Fibroblast of skin of abdomen (primary cell): ENCODE measurements at places on chromosomes 5 and 9.
A peak's percentile ranks its signal among the peaks of the same experiment; 100 is the strongest.

DNA sequence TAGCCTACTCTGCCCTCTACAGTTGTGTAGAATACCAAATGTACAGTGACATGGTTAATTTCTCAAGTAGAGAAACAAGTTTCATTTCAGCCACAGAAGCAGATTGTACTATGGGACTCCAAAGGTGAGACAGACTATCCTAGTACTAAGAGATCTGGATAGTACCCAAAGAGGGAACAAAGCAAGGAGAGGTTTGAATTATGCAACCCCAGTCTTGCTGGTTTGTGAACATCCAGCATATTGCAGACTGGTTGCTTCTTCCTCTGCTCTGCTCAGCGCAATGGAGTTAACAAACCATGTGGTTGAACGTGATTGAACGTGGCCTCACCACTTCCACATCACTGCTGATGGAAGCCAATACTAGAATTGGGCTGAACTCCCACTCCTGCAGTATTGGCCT is 43.3 kb upstream of the ALDOB start:
- no peak for DNase-seq

DNA sequence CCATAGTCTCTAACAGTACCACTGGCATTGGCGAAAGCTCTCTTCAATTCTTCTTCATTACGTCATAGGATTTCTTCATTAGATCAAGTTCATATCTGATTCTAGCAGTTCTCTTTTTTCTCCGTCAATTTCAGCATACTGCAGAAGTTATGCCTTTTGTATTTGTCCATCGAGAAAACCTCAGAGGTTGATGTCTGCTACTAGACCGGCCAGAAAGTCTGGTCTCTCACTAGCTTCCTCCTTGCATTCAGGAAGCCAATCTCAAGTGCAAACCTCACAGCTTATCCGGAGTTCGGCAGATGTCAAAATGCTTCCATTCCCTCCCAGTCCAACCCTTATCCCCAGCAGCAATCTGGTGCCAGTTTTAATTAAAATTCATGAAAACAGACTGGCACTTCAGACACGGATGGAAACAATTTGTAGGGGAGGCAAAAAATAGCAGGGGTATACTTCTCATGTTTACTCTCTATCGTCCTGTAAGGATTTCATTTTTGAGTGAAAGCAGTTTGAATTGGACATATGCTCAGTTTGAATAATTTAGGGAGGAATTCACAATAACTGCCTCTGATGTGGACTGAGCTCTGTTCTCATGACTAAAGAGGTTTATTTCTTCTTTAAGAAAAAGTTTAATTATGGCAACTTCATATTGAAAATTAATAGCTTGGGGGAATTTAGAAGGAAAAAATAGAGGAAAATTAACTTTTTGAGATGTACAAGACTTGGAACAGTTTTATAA is 56.4 kb upstream of the TMC1 start:
- no peak for DNase-seq

DNA sequence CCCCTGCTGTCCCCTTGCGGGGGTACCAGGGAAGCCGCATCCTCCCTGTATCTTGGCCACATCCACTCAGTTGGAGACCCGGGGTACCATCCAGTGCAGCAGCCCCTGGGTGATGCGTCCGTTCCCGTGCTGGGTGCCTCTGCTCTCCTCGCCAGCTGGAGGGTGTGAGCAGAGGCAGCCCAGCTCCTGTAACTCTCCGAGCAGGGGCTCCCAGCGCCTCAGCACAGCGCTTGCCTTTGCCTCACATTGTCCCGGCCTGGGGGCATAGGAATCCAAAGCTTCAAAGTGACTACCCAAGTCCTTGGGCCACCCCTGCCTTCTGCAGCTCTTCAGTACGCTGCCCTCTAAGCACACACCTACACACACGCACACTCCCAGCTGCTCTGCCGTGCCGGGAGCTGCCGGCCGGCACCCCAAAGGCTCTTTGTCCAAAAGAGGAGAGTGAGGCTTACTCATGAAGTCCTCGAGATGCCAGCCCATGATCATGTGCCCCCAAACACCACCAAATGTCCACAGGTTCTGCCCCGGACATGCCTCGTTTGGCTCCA is 733 bp downstream of the ANGPTL2 start:
- no peak for DNase-seq

DNA sequence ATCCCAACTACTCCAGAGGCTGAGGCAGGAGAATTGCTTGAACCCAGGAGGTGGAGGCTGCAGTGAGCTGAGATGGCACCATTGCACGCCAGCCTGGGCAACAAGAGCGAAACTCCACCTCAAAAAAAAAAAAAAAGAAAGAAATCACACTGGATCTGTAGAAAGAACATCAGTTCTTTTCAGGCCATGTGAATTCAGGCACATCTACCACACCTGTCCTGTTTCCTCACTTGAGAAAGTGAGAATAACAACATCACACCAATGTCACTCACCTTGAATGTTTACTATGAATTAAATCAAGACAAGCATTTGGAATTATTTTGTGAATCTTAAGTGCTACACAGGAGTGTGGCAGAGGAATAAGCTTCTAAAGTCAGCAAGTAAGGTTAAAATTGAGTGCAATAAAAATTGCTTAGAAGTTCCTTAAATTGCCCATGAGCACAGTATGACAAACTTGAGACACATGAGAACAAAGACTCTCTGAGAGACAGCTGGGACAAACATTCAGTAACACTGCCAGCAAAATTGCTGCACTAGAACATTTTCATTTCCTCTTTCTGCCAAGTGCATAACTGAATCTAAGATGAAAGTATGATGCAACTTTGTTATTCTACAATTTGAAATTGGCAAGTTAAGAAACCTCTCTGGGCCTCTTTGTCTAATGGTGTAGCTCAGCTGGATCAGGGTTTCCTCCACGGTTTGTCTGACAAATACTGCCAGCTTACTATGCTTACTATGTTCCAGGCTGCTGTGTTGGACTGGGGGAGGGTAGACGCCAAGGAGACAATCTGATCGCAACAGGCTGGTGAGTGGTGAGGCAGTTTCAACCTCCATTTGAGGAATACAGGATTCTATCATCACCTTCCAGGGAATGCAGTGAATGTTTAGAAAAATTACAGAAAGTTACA is 1.9 kb upstream of the RIC1 start:
- DNase-seq = peak; percentile 78

- DNase-seq = no peak
Observed at GRCh38 chr9:31519826-31520225, 864.6 kb upstream of the ACO1 start.

DNA sequence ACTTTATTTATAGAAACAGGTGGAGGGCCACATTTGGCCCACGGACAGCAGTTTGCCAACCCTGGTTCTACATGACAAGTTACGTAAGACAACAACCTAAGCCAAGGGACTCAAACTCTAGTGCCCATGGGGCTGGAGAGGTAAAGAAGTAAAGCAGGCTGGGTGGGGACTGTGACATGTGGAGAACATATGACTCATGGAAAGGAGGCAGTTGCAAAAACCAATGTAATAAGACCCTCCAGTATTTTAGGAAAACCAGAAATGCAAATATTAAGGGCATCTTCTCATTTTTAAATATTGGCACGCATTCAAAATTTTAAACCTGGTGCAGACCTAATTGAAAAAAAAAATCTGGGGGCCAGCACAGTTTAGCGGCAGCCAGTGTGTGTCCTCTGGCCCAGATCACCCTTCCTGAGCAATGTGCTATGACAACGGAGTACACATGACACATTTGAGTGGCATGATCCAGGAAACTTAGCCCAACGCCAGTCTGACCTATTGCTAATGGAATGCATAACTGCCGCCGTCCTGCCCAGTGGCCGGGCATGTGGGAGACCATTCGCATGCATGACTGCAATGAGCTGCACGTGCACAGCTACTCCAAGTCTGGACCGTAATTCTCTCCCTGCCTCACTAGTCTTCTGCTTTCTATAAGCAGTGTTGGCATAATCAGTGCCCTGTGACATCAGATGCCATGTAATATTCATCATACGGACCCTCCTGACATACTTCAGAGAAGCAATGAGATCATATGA is 97.2 kb downstream of the SH3TC2 start:
- peak; percentile 93 for DNase-seq

- no peak for DNase-seq
Observed at GRCh38 chr9:80020530-80020929, 448.8 kb downstream of the TLE4 start.

DNA sequence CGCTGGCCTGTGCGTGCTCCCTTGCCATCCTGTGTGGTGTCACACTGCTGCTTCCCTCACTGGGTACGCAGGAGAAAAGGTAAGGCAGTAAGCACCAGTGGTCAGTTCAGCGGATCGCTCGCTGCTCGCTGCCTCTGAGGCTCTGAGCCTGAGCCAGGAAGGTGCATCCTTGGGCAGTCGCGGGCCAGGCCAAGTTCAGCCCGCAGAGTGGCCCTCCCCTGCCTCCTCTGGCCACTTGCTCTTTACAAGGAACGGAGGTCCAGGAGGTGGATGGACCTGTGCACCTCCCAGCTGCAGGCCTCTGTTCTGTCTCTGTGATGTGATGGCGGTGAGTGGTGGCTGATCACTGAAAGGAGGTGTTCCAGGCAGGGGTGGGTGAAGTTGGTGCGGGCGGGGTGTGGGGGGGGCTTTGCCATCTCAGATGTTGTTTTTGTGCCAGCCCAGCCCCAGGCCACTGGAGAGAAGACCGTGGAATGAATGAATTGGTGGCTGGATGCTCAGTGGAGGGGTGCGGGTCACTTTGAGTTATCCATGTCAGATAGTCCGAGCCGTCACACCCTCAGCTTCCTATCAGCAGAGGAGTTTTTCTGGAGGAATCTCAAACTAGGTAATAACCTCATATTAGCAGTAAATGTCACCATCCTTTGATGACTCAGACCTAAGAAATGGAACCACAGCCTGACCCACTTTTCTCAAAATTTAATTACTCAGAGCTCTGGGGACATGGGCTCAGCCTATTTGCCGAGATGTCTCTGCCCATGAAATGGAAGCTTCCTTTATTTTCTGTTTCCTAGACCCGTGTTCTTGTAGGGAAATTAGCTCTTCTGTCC is 7.3 kb downstream of the COL5A1 start:
- DNase-seq = peak; percentile 77

DNA sequence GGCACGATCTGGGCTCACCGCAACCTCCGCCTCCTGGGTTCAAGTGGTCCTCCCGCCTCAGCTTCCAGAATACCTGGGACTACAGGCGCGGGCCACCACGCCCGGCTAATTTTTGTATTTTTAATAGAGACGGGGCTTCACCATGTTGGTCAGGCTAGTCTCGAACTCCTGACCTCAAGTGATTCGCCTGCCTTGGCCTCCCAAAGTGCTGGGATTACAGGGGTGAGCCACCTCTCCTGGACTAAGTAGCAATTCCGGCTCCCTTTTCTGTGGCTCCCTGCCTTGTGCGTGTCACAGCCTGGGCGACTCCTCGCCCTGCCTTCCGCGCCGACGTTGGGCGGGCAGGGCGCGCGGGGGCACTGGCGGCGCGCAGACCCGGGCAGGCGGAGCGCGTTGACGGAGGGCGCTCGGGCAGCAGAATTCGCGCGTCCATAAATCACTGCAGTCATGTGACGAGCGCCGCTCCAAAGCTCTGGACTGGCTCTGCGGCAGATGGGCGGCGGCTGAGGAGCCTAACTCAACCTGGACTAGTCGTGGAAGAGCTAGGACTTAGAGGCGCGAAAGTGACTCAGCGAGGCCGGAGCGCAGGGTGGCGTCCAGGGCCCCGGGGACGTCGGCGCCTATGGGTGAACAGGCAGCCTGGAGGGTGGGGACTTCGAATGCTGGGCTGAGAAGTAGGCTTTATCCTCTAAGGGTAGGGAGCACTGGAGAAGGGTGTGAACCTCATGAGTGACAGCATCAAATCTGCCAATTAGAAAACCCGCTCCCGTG is 1.4 kb upstream of the CIZ1 start:
- DNase-seq = peak; percentile 91

DNA sequence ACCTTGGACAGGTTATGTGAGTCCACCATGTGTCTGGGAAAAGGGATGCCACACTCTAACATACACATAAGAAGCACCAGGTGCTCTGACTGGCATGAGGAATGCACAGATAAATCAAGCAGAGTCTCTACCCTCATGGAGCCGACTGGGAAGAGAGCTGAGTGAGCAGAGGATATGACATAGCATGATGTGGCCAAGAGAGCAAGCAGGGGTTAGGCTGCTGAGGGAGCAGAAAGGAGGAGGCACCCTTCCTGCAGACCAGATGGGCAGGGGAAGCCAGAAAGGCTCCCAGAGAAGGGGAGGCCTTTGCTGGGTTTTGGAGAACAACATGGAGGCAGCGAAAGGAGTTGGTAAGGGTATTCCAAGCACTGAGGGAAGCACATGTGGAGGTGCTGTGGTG is 223.1 kb downstream of the GNA14 start:
- DNase-seq = no peak

GRCh38 chr5:143501310-143502044 is 98.0 kb upstream of the NR3C1 start:
- DNase-seq = peak; percentile 74

GRCh38 chr5:147406636-147407035 is 103.2 kb downstream of the DPYSL3 start:
- DNase-seq = peak; percentile 12

GRCh38 chr5:154830596-154830995 is 19.8 kb downstream of the FAXDC2 start:
- no peak for DNase-seq

GRCh38 chr9:21412107-21412506 is 3.2 kb downstream of the IFNA8 start:
- DNase-seq = no peak

GRCh38 chr5:151174612-151175101 is 17.1 kb upstream of the ANXA6 start:
- no peak for DNase-seq

DNA sequence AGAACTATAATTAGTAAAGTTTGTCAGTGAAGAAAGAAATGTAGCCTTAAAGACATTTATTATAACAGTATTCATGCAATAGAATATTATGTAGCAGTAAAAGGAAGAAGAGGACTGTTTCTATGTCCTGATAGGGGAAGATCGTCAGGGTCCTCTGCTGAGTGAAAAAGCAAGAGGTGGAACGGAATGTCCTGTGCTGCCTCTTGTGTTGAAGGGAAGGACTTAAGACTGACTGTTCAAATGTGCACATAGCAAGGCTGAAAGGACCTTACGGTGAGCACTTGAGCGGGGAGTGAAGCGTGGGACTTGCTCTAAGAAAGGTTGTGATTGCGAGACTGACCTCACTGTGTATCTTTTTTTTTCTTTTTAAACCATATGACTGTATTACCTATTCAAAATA is 63.2 kb downstream of the SNX24 start:
- DNase-seq = no peak

DNA sequence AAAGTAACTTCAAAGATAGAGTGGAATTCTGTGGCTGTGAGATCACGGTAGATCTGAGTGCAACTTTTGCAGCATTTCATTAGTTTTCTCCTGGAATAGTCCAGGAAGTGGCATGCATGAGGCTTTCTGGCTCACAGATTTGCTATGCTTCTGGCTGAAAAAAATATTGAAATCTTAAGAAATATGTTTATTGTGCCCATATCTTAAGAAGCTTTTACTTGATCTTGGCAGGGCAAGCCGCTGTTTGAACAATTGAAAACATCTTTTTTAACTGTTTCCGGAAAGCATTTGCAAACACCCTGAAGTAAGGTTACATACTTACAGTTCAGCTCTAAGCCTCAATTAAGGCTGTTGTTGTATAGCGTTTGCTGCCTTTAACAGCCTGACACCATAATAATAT is 135.7 kb upstream of the GDNF start:
- DNase-seq = peak; percentile 20

- no peak for DNase-seq
Observed at GRCh38 chr5:10432059-10433008, 9.3 kb upstream of the ROPN1L start.
